ENCODE measurements at places on chromosomes 16 and 17.

DNA sequence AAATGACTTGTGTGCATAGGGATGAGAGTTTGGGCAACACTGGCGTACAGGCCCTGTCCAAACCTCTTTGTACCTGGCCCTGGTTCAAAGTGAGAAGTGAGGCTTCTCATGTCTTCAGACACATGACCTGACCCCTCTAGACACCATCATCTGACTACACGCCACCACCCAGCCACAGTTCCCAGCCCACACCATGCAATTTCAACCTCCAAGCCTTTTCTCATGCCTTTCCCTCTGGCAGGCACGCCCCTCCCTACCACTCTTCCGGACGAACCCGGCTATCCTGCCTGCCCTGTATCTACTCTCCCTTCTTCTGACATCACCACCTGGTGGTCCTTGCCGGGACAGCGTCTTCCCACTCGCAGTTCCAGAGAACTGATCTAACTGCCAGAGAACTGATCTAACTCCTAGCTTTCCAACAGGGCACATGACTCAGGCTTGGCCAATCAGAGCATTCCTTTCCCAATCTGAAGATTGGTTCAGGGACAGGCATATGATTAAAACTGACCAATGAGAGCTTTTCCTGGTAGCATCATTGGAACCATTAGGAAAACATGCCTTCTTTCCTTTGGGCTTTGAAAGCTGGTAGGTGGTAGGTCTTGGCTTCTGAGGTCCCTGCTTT is 27.1 kb upstream of the IL21R start:
- DNase-seq, result peak; percentile 50

GRCh38 chr17:78714534-78714933 is 67.5 kb downstream of the CYTH1 start:
- DNase-seq, result no peak

GRCh38 chr16:6105115-6105514 is 1007.5 kb upstream of the EEF2KMT start:
- no peak for DNase-seq

DNA sequence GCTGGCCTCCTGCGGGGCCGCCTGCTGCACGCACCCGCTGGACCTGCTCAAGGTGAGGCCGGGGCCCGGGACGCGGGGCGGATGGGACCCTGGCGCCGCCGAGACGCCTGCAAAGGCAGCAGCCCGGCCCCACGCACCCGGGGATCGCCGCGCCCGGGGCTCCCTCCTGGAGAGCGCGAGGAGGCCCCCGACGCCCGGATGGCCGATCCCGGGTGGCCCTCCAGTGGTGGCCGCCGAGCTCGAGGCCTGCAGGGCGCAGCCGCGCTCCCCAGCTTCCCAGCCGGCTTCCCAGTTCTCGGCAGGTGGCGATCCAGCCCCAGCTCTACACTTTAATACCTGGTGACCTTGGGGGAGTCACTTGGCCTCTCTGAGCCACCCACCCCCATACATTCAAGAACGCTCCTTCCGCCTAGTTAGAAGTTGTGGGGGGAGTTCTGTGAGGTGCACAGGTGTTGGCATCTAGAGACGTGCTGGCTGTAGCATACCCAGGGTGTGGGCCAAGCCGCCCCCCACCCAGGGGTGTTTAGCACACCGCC is 452 bp downstream of the SLC25A10 start:
- no peak for DNase-seq

DNA sequence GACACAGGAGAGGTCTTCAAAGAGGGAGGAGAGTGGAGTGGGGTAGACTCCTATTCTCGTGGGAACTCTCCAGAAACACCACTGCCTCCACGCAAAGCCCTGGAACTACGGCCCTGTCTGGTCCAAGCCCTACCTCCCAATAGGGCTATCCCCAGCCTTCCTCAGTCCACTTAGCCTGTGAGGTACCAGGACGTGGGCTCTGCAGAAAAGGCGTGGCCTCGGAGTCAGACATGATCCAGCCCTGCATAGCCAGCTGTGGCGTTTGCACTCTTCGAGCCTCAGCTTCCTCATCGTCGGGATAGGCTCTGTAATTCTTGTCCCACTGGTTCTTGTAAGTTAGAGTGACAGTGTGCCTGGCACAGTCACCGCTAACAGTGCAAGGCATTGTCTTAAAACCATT is 13.8 kb downstream of the ENDOV start:
- DNase-seq, result no peak

GRCh38 chr16:58850019-58850677 is 116.0 kb upstream of the GOT2 start:
- DNase-seq, result no peak

DNA sequence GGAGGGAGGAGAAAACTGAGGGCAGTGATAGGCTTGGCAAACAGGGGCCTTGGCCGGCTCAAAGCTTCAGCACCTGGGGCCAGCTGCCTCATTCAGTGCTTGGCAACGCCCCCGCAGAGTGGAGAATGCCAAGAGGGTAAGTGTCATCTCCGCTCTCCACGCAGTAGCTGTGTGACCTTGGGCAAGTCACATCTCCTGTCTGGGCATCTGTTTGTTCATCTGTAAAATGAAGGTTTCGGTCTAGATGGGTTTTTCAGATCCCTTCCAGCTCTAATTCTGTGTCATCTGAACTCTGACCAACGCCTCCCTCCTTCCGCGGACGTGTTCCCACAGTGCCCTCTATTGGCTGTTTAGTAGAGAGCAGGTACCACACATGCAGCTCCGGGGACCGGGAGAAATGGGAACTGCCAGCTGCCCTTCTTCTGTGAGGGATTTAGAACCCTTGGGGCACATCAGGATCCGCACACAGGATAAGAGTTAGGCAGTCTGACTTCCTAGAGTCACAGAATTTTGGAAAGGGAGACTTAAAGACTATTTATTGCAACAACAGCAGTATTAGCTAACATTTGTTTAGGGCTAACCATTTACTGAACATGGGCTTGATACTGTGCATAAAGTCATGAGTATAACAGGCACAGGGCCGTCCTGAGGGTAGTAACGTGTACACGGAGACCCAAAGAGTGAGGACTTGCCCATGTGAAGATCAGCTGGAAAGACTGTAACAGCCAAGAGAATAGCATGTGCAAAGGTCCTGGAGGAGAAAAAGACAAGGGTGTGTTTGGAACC is 26.8 kb downstream of the GP2 start:
- peak; percentile 1 for DNase-seq

GRCh38 chr16:80743772-80744171 is 60.6 kb downstream of the CDYL2 start:
- no peak for DNase-seq

GRCh38 chr16:4433228-4433627 is 7.6 kb downstream of the DNAJA3 start:
- no peak for DNase-seq

- no peak for DNase-seq
These were observed at the start of gene DNAJC7 for GRCh38 chr17:42016941-42017865. DNAJC7 (minus strand) TSS chr17:42017439; CDS start chr17:42017416, 23 bp downstream.

DNA sequence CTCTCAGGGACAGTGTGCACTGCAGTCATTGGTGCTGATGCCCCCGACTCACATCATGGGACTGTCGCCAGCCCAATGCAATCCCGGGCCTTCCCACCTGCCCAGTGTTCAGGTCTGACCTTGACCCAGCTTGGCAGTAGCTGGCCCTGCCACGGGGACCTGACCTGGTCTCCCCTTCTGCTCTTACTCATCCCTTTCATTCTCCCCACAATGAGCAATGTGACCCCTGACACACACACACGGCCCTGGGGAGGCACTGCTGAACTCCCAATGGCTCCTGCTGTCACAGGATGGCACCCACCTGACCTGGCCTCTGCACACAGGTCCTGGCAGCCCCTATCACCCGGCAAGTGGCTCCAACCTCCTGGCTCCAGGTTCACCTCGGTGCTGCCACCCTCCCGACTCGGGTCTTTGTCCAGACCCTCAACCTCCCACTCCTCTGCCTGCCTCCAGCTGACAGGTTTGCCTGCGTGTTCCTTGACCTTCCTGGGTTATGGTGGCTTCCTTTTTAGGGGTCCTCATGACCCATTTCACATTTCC is 6.6 kb downstream of the CD300C start:
- no peak for DNase-seq

DNA sequence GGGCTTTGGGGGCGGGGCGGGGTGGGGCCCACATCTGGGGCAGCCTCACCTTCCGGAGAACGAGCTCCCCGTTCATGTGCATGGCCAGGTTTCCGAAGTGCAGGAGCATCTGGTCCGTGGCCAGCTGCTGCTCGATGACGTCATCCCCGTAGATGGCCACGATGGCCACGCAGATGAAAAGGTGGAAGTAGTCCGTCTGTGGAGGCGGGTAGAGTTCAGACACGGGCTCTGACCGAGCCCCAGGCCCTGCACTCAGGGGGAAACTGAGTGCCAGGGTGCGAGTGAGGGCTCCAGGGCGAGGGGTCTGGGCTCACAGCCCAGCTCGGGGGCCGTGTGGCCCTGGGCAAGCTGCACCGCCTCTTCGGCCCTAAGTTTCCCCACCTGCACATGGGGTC is 93.7 kb downstream of the TBC1D16 start:
- DNase-seq, result no peak

- DNase-seq, result no peak
These were observed 244.2 kb downstream of the GSG1L start for GRCh38 chr16:27819356-27819755.

GRCh38 chr17:11996722-11997146 is 541 bp downstream of the ZNF18 start:
- no peak for DNase-seq
